ENCODE measurements at places on chromosomes 2 and 18.

GRCh38 chr18:45168866-45169600, 446.2 kb upstream of the SLC14A2 start:
- no peak for DNase-seq

GRCh38 chr2:113877711-113878598, 11.9 kb upstream of the ACTR3 start:
- DNase-seq: peak; percentile 39

DNA sequence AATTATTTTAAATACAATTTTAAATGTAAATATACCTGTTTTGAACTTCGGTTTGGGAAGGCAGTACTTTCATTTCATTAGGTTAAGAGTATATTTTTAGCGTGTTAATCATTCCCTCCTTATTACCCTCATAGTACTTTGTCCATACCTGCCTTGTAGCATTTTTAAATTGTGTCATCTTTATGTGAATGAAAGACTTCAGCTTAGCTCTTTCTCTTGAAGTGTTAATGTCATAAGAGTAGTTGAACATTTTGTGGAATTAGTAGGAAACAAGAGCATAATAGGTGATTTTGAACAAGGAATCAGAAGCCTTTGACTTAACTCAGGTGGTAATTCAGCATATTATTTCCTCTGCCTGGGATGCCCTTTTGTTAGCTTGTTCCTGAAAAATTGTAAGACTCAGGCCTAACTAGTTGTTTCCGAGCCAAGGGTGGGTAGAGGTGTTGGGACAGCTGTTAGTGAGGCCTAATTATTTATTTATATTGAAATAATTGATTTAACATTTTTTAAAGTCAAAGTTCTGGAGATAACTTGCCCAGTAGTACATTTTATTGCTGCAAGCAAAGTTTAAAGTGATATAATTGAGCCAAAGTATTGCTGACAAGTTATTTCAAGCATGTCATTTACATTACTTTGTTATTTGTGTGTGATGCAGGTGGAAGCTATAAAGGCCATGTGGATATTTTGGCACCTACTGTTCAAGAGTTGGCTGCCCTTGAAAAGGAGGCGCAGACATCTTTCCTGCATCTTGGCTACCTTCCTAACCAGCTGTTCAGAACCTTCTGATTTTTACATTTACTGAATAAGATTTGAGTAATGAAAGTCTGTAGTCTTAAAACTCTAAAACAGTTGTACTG, 38.7 kb downstream of the DDX1 start:
- DNase-seq: no peak

GRCh38 chr2:26412091-26412673, 10.5 kb downstream of the DRC1 start:
- no peak for DNase-seq

DNA sequence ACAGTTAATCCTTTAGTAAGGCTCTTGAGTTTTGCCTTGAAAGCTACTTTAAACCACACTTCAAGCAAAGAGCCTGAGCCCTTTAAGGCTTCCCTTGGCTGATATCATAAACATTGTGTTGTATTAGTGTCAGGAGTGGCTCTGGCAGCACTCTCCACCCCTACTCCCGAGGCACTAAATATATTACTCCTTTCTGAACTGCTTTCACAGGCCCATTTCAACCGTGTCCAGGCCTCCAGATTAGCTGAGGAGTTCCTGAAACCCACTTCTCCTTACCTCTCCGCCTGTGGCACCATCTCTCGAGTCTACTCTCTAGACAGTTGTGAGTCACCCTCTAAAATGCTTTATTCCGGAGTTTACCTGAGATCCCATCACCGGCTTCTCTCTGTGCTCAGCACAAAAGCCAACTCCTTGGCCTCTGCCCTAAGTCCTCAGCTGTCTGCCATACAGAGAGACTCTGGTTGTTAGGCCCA, 14.4 kb upstream of the STON1 start:
- DNase-seq: no peak

- no peak for DNase-seq
Observed at GRCh38 chr18:70429847-70430500, 141.1 kb downstream of the SOCS6 start.

DNA sequence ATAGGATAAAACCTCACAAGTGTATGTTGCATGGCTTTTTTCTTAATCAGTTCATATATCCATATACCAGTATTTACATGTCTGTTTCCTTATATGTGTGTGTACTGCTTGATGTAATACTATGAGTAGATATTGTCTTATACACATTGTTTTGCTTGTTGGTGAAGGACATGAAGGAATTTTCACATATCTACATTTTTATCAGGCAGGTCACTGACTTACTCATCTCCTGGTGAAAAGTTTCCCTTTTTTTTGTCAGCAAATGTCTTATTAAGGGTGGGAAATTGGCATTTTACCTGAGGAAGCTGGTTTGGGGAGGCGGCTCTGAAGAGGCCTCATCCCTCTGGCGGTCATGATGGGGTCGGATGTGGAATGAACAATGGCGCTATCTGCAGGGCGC, 61.4 kb upstream of the LYPD1 start:
- no peak for DNase-seq

- no peak for DNase-seq
Observed at GRCh38 chr2:146734042-146734820, 1110.6 kb upstream of the ACVR2A start.

DNA sequence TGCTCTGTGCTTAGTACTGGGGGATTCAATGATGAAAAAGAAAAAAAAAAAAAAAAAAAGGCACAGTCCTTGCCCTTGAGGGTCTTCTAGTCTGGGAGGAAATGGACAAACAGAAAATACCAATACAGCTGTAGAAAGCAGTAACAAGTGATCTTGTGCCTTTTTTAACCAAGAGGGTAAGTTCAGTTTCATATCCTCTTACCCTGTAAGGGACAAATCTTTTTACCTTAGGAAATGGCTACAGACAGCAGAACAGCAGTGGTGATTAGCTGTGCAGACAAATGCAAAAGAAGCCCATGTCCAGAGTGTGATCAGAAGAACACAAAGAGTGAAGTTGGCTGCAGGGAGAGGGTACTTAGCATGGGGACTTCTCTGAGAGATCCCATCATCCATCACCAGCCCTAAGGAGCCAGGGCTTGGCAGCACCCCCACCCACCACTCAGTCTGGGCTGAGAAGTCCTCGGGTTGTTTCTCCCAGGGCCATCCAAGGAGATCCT, 102.9 kb downstream of the ALPK2 start:
- no peak for DNase-seq

DNA sequence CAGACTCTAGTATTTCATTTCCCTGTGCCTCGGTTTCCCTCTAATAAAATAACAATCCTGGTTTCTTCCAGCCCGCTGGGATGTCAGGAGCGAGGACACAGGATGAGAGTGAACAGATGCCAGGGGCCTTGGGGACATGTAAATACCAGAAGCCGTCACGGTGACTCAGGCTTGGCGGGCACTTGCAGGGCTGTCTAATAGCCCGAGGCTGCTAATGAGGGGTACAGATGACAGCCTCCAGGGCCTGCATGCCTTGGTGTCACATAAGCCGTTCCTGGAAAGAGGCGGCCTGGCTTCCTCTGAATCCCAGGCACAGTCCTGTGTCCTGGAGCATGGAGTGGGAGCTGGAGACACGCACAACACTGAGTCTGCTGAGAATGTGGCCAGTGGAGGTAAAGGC, 28.2 kb downstream of the HS1BP3 start:
- no peak for DNase-seq

- DNase-seq: no peak
Observed at GRCh38 chr2:226873826-226874225, 38.0 kb downstream of the RHBDD1 start.

- DNase-seq: no peak
Observed at GRCh38 chr2:233400341-233400740, 46.0 kb downstream of the DGKD start.

DNA sequence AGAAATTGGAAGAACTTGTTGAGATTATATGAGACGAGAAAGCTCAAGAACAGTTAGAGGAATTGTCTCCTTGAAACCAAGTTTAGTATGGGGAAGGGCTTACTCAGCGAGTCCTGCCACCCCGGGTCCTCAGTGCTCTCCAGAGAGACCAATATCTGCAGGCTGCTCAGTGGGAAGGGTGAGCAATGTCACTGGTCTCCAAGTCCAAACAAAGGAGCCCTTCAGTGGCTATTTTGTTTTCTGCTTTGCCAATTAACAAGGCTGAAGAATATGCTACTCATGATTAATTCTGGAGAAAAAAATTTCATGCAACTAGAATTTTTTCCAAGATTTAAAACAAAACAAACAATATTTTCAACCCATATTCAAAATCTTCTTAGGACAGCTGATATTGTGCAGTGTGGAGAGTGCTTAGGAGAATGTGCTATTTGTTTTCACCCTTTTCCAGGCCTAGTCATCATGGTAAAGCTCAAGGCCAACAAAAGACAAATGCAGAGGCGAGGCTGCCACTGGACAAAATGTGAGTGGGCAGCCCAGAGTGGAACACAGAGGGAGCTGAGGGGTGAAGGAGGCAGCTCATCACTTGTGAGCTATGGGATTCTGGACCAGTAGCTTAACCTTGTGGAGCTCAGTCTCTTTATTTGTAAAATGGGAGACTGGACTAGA, 83.8 kb upstream of the TMEM17 start:
- no peak for DNase-seq

GRCh38 chr2:88061295-88061694, 5.7 kb upstream of the KRCC1 start:
- no peak for DNase-seq

DNA sequence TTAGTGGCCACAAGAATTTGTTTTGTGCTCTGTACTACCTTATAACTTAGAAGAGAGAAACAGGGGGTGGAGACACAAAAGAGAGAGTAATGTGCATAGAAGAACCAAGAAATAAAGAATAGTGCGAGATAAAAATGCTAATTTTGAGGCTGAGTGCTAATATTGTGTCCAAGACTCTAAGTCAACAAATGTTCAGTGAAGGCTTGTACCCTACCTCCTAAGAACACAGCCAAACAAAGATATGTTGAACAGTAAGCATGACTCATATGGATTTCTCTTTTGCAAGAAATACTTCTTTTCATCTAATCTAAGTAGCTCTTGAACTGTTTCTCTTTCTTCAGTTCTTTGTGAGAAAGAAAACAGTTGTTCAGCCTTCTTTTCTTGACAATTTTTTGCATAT, 45.2 kb downstream of the GAREM1 start:
- DNase-seq: peak; percentile 23

DNA sequence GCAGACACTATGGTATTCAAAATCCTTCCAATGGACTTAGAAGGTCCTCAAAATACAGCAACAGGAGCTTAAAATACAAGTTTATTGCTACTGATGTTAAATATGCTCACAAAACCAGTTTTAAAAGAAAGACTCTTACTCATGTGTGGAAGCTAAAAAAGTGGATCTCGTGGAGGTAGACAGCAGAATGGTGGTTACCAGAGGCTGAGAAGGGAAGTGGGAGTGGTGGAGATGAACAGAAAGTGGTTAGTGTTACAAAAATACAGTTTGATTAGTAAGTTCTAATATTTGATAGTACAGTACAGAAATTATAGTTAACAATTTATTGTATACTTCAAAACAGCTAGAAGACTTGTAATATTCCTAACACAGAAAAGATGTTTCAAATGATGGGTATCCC, 12.1 kb downstream of the ADAM17 start:
- no peak for DNase-seq

DNA sequence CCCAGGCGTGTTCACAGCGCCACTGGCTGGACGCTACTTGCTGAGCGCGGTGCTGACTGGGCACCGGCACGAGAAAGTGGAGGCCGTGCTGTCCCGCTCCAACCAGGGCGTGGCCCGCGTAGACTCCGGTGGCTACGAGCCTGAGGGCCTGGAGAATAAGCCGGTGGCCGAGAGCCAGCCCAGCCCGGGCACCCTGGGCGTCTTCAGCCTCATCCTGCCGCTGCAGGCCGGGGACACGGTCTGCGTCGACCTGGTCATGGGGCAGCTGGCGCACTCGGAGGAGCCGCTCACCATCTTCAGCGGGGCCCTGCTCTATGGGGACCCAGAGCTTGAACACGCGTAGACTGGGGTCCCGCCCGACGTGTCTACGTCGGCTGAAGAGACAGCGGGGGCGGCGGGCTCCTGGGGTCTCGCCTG, 891 bp upstream of the KHK start:
- no peak for DNase-seq

DNA sequence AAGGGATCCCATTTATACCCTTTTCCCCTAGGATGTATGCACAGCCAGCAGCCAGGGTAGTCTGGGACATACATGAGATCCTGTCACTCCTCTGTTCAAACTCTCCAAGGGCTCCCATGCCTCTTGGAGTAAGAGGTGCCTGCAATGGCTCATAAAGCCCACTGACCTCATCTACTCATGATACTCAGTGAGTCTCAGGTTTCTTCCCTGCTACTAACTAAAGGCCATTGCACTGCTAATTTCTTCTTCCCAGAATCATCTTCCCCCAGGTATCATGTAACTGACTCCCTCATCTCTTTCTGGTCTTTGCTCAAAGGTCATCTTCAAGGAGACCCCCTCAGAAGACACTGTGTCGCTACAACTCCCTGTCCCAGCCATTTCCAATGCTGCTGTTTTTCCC, 68.2 kb downstream of the CCBE1 start:
- no peak for DNase-seq

- no peak for DNase-seq
Observed at GRCh38 chr2:20797096-20797495, 25.8 kb downstream of the LDAH start.

GRCh38 chr2:65537651-65538385, 105.4 kb upstream of the SPRED2 start:
- no peak for DNase-seq

DNA sequence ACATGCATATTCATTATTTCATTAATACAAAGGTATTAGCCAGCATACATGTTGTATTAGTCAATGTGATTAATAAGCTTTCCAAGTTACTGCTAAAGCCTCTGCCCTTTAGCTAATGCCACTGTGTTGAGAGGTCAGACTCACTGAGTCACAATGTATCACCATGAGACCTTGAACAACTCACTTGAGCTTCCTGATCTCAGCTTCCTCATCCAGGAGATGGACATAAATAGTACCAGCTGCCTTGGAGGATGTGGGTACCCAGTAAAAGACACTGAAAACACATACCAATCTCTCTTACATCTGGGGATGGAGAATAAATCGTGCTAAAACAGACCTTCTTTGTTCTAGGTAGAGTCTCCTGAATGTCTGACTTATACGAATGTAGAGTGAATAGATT, 224.6 kb downstream of the EPHA4 start:
- DNase-seq: no peak

DNA sequence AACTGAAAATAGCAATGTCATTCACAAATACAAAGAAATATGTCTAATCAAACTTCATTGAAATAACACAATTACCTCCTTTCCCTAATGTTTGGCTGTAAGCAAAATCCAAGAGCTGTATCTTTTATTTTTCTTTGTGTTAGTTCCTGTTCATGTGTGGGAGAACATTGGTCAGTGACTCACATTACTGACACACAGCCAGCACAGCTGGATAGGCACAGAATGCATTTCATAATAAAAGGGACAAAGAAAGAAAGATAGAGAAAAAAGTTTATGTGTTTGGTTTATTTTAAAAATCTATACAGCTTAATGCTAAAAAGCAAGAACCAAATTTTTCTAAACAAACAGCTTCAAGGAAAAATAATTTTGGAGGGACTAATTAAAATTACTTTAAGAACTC, 185.6 kb upstream of the COL3A1 start:
- peak; percentile 69 for DNase-seq

GRCh38 chr2:189082376-189082975, 97.1 kb downstream of the COL5A2 start:
- no peak for DNase-seq

GRCh38 chr2:112995346-112995920, 9.8 kb upstream of the IL36A start:
- DNase-seq: no peak

Measured in kidney epithelial cell (primary cell).